ENCODE measurements at places on chromosomes 1 and 21.

DNA sequence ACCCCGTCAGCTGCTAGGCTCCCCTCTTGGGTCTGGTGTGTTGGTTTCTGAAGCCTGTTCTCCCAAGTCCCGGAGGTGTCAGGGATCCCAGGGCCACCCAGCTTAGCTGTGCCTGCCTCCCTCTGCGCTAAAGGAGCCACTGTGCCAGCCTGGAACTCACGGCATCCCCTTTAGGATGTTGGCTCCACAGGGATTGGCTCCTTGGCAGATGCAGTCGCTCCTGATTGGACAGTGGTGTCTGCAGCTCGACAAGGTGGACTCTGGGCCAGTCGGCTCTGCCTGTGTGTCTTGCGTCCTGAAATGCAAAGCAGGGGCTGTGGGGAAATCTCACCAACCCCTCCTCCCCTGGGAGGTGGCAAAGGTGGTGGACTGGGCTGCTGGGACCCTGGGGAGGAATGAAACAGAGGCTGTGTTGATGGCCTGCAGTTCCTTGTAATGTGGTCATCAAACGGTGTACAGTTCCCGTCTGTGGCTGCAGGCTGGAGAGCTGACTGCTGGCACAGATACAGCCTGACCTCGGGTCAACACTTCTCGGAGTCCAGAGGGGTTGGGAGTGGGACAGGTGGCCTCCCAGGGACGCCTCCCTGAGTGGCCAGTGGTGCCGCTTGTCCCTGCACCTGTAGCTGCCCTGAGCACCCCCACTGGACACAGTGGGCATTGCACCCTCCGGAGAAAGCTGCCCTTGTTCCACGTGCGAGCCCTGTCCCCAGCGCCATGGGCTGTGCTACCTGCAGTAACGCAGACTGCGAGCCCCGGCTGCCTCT is 11.5 kb upstream of the KCNAB2 start:
- DNase-seq: peak; percentile 18

GRCh38 chr21:44801468-44802395 is at the start of gene UBE2G2:
UBE2G2 (minus strand) TSS chr21:44801820; CDS start chr21:44801748, 72 bp downstream.
- peak; percentile 80 for DNase-seq

- DNase-seq: no peak
Observed at GRCh38 chr1:58683519-58683918, 16.3 kb downstream of the MYSM1 start.

DNA sequence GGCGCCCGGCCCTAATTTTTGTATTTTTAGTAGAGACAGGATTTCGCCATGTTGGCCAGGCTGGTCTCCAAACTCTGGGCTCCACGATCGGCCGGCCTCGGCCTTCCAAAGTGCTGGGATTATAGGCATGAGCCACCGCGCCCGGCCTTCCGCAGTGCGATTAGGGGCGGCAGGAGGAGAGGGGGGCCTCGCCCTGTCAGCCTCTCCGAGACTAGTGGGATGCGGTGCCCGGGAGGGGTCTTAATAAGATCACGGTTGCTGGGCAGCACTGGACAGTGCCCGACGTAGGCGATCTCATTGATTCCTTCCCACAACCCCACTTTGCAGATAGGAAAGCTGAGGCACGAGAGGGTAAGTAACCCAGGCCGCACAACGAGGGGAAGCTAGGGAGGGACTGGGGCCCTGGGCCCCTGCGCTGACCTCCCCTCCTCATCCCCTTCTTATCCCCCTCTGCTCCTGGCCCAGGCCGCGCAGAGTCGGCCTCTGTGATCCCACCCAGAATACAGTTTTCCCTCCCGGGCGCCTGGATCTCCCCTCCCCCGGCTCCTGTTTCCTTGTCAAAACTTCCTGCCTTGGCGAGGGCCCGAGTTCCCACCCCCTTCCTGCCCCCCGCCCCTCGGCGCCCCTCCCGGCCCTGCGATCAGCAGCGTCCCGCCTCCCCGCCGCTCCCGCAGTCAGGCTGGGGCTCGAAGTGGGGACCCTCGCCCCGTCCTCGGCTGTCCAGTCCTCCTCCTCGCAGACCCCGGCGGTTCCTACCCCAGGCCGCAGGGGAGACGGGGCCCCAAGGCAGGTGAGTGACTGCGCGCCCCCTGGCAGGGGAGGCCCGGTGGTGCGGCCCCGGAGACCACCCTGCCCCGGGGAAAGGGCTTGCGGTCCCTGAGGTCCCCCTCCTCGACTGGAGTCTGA is at the start of gene PEAR1:
Gene PEAR1, plus strand, starts transcription at position 671 of the 906 bp plus-strand sequence. CDS start 10,209 bp downstream, outside the sequence.
- DNase-seq: no peak

DNA sequence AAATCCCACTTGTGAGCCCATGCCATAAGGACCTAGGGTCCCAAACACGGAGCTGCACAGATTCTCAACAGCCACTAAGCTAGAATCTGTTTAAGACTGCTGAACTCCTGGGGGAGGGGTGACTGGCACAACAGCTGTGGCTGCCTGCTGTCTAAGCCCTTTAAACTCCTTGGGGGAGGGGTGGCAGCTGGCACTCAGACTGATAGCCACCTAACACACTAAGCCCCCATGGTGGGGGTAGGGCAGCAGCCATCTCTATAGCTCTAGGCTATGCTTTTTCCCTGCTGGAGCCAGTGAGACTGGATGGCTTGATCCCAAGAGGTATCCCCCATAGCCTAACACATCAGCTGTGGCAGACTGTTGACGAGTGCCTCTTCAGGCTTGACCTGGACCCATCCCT is 73.3 kb upstream of the FMO3 start:
- DNase-seq: no peak

GRCh38 chr1:233304489-233305102 is 9.1 kb upstream of the PCNX2 start:
- DNase-seq: no peak

DNA sequence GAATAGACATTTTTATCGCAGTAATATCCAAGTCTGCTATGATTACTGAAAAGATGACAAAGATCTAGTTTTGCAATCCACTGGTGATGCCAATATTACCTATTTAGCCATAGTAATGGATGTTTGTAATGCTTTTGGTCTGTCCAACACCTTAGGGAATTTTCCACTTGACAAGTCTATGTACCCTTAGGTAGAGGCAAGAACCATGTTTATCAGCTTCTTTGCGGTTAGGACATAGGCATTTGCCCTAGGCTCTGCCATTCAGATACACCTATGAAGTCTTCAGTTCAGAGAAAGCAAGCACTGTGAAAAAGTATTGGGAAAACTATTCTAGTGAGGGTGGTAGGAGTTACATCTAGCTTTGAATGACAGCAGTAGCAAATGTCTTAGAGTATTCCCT is 40.2 kb upstream of the SLC35D1 start:
- DNase-seq: no peak

DNA sequence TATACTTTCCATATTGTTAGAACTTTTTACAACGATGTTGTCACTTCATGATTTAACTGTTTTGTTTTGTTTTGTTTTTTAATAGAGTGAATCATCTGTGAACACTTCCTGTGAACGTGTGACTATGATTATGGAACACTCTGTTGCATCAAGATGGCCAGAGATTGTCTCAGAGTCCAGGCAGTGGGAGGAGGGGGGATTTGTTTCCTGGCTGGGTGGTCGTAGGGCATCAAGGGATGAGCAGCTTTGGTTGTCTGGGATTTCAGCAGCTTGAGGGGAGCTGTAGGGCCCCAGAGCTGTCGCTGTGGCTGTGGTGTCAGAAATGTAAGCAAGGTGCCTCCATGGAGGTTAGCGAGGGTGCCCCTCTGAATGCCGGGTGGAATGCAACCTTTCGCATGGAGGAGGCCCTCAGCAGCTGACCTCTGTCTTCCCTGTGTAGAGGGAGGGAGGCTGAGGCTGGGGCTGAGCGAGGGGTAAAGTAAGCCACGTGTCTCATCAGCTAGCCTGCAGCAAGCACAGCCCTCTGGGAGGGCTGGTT is 21.4 kb downstream of the NEK2 start:
- DNase-seq: no peak

DNA sequence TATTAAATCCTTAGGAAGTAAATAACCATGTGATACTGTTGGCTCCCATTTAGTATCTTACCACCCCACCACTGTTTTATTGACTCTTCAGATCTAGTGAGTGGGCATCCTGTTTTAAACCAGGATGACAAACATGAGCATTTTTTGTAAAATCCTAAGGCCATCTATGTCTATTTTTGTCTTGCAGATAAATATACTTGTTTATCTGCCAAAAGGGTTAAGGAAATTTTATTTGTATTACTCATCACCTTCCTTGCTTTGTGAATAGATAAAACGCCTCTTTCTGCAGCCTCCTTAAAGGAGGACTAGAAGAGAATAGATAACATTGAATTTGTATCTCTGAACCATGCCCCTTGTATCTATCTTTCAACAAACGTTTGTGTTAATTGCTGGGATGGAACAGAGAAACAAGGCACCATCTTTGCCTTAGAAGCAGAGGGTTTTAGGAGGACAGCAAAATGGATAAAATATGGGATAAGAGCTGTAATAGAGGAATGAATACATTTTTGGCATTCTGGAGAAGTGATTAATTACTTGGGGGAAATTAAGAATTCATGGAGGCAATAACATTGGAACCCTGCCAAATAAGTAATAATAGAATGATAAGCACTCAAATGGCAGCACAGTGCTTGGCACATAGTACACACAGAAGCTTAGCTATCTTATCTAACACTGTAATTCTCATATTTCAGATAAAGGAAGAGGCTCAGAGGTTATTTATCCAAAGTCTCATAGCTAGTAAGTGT is 14.7 kb downstream of the YTHDF2 start:
- DNase-seq: no peak

- DNase-seq: no peak
Observed at GRCh38 chr1:110948038-110948810, 15.5 kb downstream of the LRIF1 start.

DNA sequence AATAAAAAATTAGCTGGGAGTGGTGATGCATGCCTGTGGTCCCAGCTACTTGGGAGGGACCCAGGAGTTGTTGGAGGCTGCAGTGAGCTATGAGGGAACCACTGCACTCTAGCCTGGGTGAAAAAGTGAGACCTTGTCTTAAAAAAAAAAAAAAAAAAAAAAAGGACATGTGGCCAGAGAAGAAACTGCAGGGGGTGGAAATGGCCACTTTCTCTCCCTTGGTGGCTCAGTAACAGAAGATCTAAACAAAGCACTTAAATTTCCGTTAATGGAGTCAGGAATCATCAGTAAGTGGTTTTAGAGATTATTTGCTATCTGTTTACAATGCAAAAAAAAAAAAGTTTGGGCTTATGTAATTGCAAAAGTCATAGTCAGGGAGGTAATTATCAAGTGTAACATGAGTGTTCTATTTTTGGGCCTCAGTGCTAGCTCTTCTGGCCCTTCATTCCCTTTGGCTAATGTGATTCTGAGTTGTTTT is 19.3 kb upstream of the OPRD1 start:
- DNase-seq: no peak

DNA sequence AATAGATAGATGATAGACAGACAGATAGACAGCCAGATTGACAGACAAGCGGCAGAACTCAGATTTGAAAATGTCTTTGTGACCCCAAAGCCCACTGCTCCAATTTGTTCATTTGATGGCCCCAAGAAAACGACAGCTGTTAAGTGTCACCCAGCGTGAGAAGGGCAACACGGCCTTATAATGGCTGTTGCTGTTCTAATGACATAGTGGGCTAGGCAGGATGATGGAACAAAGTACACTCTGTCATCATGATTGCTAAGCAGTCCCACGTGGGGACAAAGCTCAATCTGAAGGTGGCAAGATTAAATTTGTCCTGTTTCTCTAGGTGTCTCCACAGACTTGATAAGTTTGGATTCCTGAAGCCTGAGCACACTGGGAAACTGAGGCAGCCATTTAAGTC is 112.9 kb downstream of the DAB1 start:
- DNase-seq: no peak

- no peak for DNase-seq
Observed at GRCh38 chr1:202324646-202325045, 17.1 kb downstream of the UBE2T start.

DNA sequence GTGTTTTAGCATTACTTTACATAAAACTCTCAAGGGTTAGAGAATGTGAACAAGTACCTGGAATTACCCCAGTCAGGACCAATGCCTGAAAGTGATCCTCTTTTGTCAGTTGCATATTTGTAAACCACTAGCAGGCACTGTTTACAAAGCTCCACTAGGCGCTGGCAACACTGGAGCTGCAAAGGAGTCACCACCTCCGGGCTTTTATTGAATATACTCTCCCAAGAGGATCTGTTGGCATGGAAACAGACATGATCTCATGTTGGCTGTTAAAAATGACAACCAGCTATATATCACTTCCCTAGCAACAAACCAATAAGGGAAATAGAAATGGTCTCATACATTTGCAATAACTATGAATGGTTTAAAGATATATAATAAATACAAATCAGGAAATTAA is 116.0 kb downstream of the TTLL7 start:
- no peak for DNase-seq

GRCh38 chr1:9341301-9341845 is 48.7 kb downstream of the SPSB1 start:
- DNase-seq: no peak

GRCh38 chr1:59926381-59927123 is at the start of gene CYP2J2:
CYP2J2 (minus strand) TSS chr1:59926773; CDS start chr1:59926746, 27 bp downstream.
- peak; percentile 20 for DNase-seq

DNA sequence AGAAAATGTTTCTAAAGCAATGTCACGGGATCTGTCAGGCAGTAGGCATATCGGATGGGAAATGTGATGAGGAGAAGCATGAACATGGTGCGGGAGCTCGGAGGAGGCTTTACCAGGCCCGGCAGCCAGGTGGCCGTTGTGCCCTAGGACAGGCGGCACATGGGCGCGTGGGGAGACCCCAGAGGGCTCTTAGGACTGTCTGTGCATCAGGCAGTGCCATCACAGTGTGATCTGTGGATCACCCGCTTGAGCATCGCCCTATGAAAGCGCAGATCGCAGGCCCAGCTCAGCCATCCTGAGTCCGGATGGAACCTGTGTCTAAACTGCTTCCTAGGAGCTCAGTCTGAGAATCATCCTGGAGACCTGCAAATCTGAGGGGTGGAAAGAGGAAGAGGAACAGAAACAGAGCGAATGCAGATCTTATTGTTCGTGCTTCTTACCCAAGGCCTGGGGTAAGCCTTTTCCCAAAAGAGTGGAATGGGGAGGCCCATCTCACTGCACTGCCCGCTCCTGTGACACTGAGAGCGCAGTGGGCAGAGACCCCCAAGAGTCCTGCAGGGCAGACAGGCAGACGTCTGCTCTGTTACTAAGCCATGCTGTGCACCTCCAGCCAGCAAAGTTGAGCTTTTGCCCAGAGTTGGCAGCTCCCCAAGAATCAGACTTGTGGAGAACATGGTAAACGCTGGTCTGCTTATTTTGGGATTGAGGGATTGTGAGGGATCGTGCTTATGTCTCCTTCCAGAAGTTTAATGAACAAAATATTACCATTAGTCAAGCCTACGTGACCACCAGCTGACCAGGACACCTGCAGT is 251.0 kb downstream of the RHOU start:
- no peak for DNase-seq

- DNase-seq: no peak
Observed at GRCh38 chr1:117740496-117740895, 134.6 kb downstream of the TENT5C start.

DNA sequence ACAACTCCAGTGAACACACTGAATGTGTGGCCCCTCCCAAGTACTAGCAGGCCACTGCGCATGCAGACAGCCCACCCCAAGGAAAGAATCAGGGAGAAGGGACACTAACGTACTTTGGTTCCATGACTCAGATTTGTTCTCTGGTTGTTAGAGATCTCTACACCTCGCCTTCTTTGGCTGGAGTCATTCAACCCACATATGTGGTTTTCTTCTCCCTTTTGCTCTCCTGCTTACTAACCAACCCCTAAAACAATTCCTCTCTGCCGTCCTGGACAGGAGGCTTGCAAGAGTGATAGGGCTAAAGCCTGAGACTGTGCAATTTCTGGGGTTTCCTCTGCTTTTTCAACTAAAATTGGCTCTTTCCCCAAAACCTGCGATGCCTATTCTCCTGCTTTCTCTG is 5.7 kb upstream of the CD48 start:
- DNase-seq: no peak

All from activated CD4-positive, alpha-beta T cell treated with anti-CD3 and anti-CD28 coated beads for 24 hours (primary cell).